ENCODE measurements at places on chromosomes 4 and X.

GRCh38 chrX:318068-318738, 393 bp downstream of the GTPBP6 start:
- DNase-seq, result no peak

DNA sequence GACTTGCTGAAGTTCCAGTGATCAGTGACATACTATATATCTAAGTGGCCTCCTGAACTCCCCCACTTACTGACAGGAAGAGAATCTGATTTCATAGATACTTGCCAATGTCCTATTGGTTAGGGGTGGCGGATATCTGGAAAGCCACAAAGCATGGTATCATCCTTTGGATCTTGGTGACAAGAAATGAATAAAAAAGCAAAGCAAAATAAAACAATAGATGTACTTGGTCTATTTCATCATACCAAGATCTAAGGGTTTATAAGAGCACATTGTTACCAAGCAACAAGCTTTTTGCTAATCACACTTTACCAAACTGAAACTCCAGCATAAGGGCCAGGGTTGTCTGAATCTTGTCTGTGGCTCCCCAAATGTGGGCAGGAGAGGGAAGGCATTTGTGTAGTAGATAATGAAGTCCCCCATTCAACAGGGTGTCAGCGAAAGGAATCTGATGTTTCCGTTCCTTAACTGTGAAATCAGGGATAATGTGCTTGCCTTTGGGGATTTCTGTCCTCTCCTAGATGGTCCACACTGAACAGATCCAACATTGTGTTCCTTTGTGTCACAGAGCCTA, 125.0 kb upstream of the SMIM10 start:
- DNase-seq, result no peak

DNA sequence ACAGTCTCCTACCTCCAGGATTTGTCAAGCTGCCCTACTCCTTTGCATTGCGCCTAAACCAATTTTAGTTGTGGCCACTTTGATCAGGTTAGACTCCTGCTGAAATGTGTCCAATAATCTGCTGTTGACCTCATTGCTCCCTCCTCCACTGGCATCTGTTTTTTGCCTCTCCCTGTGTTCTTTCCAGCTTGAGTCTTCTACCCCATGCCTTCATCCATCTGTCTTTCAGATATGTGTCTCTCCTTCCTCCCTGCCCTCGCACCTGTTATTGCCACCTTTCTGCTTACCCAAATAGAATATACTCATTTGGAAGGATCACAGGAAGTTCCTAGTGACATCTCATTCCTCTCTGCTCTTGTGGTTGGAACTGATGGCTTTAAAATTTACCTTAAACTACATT, 366.6 kb upstream of the CLNK start:
- no peak for DNase-seq

DNA sequence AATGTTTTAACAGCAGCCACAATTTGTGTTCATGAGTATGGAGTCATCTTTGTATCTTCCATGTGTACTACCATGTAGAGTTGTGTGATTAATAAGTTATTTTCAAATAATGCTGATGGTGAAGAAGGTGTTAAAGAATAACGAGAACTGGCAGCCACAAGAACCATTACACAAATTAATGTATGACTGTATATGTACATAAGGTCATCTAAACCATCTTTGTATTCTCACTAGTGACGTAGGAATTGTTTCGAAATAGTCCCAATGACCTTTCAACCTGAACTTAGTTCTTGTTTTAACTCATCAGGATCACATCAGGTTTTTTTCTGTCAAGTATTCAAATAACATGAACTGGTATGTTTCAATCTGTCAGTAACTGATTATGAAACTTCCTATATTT, 48.3 kb upstream of the NOCT start:
- no peak for DNase-seq

GRCh38 chr4:3207531-3208037, 41.4 kb upstream of the MSANTD1 start:
- no peak for DNase-seq

DNA sequence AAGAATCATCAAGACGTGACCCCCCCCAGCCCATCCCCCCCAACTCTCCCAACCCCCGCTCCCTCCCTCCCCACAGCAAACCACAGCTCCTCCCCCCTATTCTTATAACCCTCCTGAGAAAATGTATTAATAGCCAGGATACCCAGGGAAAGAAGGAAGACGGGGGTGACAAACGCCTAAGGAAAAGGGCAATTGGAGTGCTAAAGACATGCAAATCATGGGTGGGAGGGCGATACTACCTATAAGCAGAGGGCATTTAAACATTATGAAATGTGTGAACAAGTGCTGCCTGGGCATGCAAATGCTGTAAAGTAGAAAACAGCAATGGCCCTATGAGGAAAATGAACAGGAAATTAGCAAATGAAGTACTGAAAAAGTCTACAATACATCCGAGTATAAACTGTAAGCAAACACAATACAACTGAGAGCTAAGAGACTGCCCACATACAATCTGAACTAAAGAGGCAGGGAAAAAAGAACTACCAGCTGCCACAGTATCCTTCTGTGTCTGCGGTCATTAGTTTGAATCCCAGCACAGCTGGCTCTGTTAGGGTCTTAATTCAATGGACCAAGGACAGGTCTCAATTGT, 2.4 kb downstream of the CXXC4 start:
- peak; percentile 22 for DNase-seq

DNA sequence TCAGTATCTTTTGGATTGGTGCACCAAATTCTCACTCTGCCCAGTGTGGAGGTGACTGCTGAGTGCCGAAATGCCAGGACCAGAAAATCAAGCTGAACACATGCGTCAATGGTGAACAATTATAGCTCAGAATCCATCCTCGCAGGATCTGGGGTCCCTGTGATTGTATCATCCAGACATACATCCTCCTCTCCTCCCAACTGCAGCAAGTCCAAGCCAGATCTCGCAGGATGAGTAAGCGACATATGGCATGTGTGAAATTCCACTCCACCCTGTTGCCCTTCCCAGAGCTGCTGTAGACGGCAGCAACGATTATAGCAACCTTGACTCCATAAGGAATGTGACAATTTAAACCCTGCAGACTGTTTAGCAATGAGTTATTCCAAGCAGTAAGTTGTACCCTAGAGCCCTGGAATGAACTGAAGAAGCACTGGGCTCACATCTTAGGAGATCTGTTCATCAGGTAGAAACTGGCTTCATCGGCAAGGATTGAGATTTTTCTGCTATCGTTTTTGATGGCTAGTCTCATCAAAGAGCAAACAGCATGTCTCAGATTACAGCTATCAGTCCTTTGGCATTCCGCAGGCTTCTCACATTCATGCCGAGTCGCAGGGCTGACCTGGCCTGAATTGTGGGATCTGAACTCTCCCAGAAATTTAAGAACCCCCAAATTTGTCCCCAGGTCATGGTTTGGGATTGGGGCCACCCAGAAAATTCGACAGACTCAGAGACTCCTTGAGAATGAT, 35.5 kb upstream of the SORBS2 start:
- DNase-seq, result no peak

DNA sequence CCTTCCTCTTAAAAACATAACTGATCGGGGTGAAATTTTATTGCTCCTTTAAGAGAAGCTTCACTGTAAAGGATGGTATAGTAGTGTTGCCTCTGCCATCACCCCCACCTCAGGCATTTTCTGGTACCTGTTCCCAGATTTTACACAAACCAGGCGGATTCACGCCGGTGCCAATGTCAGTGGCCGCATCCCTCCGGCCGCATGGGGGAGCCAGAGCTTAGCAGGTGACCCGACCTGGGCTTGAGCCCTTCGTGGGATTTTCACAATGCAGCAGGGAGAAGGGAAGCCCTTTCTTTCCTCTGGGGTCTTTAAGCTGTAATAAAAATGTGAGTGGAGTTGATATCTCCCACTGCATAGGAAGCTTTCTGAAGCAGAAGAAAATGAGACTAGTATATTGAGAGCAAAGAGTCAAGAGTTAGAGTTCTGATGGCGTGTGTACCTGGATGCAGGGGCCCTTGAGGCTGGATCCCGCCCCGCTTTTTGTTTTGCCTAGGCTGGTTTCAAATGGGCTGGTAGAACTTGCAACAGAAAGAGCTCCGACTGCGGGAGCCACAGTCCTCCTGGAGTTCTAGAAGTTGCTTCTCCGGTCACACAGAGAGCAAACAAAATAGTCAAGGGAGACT, 59.4 kb downstream of the POLR2B start:
- DNase-seq, result peak; percentile 16

DNA sequence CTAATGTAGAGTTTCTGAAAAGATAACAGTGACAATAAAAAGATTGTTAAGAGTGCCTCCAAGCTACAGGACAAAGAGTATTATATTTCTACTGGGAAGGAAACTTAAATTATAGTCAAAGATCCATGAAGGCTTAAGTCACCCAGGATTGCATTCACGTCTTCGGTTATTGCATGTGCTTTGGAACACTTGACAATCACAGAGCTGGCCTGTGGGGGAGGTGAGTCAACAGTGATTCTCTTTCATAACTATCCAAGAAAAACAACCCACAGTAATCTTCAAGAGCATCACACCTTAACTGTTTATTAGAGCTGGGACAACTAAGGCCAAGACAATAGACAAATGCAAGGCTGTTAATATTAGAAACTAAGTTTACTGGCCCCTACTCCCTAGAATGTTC, 40.3 kb downstream of the PDGFC start:
- DNase-seq, result no peak

DNA sequence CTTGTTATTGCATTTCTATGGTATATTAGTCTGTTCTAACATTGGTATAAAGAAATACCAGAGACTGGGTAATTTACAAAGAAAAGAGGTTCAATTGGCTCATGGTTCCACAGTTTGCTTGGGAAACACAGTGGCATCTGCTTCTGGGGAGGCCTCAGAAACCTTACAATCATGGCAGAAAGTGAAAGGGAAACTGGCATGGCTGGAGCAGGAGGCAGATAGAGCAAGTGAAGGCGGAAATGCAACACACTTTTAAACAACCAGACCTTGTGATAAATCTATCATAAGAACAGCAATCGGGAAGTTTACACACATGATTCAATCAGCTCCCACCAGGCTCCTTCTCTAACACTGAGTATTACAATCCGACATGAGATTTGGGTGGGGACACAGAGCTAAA, 346.6 kb upstream of the GNPDA2 start:
- no peak for DNase-seq

DNA sequence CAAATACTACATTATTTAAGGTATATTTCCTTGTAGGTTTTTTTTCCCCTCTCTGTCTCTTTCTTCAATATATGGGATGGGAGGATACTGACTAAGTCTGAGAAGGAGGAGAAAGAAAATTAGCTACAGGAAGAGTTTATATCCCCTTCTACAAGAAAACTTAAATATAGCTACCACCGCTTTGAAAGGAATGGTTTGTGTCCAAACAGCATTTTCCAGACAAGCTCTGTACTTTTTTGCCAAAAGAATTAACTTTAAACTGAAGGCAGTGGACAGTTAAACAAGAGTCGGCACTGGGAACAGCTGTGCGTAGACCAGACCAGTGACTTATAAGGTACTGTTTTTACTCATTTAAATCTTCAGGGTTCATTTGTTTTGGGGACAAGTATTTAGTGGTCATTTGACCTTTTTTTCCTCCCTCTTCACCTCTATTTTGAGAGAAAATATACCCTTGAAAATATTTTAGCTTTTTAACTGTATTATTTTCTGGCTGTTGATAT, 303.7 kb downstream of the ARHGAP24 start:
- no peak for DNase-seq

DNA sequence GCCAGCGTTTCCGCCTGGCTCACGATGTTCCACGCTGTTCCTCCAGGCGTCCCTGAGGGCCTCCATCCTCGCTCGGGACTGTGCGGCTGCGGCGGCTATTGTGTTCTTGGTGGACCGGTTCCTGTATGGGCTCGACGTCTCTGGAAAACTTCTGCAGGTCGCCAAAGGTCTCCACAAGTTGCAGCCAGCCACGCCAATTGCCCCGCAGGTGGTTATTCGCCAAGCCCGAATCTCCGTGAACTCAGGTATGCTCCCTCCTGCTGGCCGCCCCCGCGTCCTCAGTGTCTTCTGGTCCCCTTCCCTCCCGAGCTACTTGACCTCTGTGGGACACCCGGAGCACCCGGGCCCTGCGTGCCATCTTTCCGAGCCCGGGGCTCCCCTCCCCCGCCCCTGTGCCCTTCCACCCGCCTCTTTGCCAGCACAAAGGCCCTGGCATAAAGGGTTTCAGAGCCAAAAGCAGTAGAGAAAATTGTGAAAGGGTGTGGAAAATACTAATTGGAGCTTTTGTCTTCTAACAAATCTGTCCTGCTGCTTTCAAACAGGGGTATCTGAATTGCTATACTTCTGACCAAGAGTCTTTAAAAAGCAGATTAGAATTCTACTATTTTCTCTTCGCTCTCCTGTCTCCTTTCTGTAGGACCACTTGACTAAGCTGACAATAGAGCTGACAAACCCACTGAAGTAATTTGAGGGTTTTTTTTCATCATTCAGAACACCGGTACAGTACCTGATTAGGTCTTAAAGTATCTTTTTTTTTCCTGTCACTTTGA, 104.0 kb downstream of the NEUROG2 start:
- no peak for DNase-seq
